ENCODE measurements at places on chromosomes 4 and X. TPM values are rescaled to one million over a fixed set of nuclear protein-coding genes. Genes with fewer than 3 reads are reported as not detected.

GRCh38 chr4:68162196-68162595, 32.5 kb upstream of the TMPRSS11F start:
- no peak overlapping the region for H3K27ac ChIP-seq
- H3K4me1 ChIP-seq, result no peaks in the 10 kb centered on the region
- no peaks in the 10 kb centered on the region for H3K36me3 ChIP-seq

- DNase-seq, result no peak
- no peak overlapping the region for H3K27ac ChIP-seq
- H3K4me1 ChIP-seq, result peaks cover 3% of the 10 kb centered on the region
- no peak overlapping the region for H3K4me3 ChIP-seq
Measured at GRCh38 chr4:107388736-107389274, 331.2 kb downstream of the PAPSS1 start.

- no peaks in the 10 kb centered on the region for H3K27me3 ChIP-seq
- no peaks in the 10 kb centered on the region for H3K4me1 ChIP-seq
- no peaks in the 10 kb centered on the region for H3K36me3 ChIP-seq
- DNase-seq, result no peak
- H3K27ac ChIP-seq, result no peak overlapping the region
Measured at GRCh38 chr4:165450871-165451270, 72.1 kb downstream of the CPE start.

- no peaks in the 10 kb centered on the region for H3K27me3 ChIP-seq
- no peaks in the 10 kb centered on the region for H3K4me1 ChIP-seq
- no peak for DNase-seq
- H3K36me3 ChIP-seq, result no peaks in the 10 kb centered on the region
Measured at GRCh38 chrX:101785142-101785541, 125.5 kb upstream of the ARMCX2 start.

- no peaks in the 10 kb centered on the region for H3K4me1 ChIP-seq
- DNase-seq, result no peak
- no peaks in the 10 kb centered on the region for H3K36me3 ChIP-seq
- no peak overlapping the region for H3K27ac ChIP-seq
- no peaks in the 10 kb centered on the region for H3K27me3 ChIP-seq
Measured at GRCh38 chrX:118596390-118596789, 100.8 kb downstream of the DOCK11 start.

GRCh38 chr4:154416190-154416547, 75.4 kb downstream of the DCHS2 start:
- peak overlapping the region; percentile 26 for H3K4me3 ChIP-seq
- no peaks in the 10 kb centered on the region for H3K4me1 ChIP-seq
- no peaks in the 10 kb centered on the region for H3K27me3 ChIP-seq

- no peaks in the 10 kb centered on the region for H3K36me3 ChIP-seq
- no peak overlapping the region for H3K27ac ChIP-seq
- no peak overlapping the region for H3K4me3 ChIP-seq
- no peak for DNase-seq
- H3K4me1 ChIP-seq, result no peaks in the 10 kb centered on the region
Measured at GRCh38 chrX:137178392-137178791, 144.6 kb upstream of the GPR101 start.

GRCh38 chr4:19381068-19381467, 870.6 kb upstream of the SLIT2 start:
- H3K4me1 ChIP-seq, result no peaks in the 10 kb centered on the region
- no peak overlapping the region for H3K27ac ChIP-seq
- no peaks in the 10 kb centered on the region for H3K27me3 ChIP-seq
- DNase-seq, result no peak
- H3K4me3 ChIP-seq, result no peak overlapping the region

DNAAF6 gene
- 1.4 TPM for total RNA-seq

GRCh38 chrX:101080326-101081124, 1.8 kb downstream of the TMEM35A start:
- H3K27me3 ChIP-seq, result no peaks in the 10 kb centered on the region
- no peak overlapping the region for H3K4me3 ChIP-seq
- no peak for DNase-seq
- no peaks in the 10 kb centered on the region for H3K36me3 ChIP-seq
- no peaks in the 10 kb centered on the region for H3K4me1 ChIP-seq

GRCh38 chrX:11540532-11541377, 125.0 kb downstream of the ARHGAP6 start:
- H3K4me3 ChIP-seq, result no peak overlapping the region
- H3K27ac ChIP-seq, result no peak overlapping the region
- no peak for DNase-seq
- H3K27me3 ChIP-seq, result no peaks in the 10 kb centered on the region
- H3K36me3 ChIP-seq, result no peaks in the 10 kb centered on the region

DNA sequence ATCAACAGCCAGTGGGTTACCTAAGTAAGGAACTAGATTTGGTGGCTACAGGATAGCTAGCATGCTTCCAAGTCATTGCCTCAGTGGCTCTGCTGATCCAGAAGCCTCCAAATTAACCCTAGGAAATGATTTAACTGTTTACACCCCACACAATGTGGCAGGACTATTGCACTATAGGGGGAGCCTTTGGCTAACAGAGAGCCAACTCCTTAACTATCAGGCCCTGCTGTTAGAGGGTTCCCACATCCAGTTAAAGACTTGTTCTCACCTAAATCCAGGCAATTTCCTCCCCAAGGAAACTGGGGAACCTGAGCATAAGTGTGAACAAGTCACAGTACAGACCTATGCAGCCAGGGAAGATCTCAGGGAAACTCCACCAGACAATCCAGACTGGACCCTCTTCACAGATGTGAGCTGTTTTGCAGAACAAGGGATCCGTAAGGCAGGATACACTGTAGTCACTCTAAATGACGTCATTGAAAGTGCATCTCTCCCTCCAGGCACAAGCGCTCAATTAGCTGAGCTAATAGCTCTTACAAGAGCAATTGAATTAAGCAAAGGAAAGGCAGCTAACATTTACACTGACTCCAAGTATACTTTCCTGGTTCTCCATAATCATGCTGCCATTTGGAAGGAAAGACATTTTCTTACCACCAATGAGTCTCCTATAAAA, 185.3 kb upstream of the SPOCK3 start:
- DNase-seq, result no peak
- no peaks in the 10 kb centered on the region for H3K4me1 ChIP-seq
- no peaks in the 10 kb centered on the region for H3K27me3 ChIP-seq
- no peak overlapping the region for H3K27ac ChIP-seq

- DNase-seq, result no peak
- no peaks in the 10 kb centered on the region for H3K27me3 ChIP-seq
- H3K4me3 ChIP-seq, result no peak overlapping the region
- H3K36me3 ChIP-seq, result no peaks in the 10 kb centered on the region
- H3K4me1 ChIP-seq, result no peaks in the 10 kb centered on the region
Measured at GRCh38 chr4:174120446-174121295, 162.8 kb downstream of the FBXO8 start.
